ENCODE measurements at places on chromosomes 2 and 18.

- DNase-seq = no peak
These were observed 29.4 kb downstream of the KATNAL2 start for GRCh38 chr18:46946656-46947282.

DNA sequence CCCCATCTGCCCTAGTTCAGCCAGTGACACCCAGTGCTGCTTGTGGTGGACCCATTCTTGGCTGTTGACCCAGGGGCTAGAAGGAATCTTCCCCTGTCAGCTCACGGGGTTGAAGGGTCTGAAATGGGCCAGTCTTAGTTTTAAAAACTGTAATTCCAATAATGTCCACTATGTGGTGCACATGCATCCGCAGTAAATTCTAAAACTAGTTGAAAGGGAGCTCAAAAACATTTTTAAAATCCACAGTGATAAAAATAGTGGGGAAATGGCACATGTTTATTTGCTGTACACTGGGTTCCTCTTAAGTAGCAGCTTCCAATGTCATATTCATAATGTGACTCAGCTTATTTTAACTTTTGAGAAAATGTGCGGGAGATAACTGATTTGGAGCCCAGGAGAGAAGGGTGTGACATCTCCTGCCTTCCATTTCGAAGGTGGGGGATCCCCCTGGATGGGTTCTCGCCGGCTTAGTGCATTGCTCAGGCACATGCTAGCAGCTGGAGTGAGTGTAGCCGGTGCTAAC is 32.8 kb downstream of the GRHL1 start:
- no peak for DNase-seq

- DNase-seq = no peak
These were observed 481.3 kb upstream of the CHAC2 start for GRCh38 chr2:53286345-53286744.

DNA sequence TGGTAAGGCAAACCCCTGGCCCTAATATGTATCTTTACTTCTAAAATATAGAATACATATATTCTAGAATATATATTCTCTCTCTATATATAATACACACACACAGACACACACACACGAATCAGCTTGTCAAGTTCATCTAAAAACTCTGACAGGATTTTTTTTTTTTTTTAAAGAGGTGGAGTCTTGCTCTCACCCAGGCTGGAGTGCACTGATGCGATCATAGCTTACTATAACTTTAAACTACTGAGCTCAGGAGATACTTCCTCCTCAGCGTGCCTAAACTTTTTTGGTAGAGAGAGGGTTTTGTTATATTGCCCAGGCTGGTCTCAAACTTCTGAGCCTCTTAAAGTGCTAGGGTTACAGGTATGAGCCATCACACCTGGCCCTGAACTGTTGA is 45.2 kb downstream of the DOK1 start:
- no peak for DNase-seq

DNA sequence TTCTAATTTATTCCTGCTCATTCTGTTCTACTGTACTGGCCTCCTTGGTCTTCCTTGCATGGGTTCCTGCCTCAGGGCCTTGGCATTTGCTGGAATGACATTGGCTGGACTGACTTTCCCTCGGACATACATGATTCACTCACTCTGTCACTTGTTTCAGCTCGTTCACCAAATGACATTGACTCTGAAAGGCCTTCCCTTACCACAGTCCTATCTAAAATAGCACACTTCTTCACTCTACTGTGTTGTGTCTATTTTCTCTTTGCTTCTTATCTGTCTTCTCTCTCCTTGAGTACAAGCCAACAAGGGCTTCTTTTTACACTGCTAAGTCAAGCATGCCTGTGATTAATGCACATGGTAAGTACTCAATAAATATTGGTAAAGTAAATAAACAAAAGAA is 65.6 kb downstream of the SCG2 start:
- DNase-seq = no peak

DNA sequence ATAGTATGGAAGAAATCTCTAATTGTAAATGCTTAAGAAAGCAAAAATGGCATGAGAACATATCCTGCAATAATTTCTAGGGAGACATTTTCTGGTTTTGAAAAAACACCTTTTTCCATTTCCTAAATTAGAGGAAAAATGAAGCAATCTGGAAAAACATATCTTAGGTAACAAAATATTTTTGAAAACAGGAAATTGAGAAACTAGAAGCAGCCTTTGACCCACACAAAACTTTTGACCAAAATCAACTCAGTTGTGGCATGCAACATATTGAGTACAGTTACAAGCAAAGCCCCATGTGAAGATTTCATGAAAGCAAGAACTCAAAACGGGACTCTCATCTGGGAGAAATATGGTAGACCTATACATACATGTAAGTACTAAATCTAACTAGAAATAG is 28.6 kb upstream of the CHAC2 start:
- no peak for DNase-seq

GRCh38 chr2:75787532-75788132 is 76.9 kb upstream of the GCFC2 start:
- DNase-seq = peak; percentile 29

DNA sequence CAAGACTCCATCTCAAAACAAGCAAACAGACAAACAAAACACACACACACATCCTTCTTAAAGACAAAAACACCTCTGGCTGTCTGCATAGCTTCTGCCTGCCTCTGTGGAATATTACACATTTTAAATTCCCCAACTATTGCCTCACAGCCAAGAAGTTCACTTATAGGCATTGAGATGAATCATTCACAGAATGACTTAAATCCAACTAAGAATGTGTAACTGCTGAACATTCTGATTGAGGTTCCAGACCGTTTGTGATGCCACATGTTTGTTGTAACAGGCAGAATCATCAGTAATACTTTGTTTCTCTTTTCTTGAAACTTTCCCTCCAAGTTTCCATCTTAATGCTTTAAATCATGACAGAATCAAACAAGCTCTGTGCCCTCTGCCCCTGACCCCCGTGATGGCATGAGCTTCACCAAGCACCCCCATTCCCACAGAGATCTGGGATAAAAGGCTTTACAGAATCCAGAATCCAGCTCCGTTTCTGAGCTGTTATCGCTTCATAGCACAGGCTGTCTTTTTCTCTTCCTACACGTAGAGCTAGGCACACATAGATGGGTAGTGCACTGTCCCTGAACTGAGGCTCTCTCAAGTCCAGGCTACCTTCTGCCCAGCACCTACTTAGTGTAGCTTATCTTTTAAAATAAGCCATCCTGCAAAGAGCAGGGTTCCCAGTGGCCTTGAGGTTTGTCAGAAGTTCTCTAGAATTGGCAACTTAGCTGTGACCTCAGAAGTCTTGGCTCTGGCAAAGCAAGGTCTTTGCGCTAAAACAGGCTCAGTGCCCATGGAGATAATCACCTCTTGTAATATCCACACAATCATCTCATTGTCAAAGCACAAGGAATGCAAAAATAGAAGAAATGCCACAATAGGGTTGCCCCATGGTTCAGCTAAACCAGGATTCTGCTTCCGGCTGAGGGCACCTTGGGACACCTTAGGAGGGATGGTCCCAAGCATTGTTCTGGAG is 32.9 kb downstream of the EPAS1 start:
- no peak for DNase-seq

DNA sequence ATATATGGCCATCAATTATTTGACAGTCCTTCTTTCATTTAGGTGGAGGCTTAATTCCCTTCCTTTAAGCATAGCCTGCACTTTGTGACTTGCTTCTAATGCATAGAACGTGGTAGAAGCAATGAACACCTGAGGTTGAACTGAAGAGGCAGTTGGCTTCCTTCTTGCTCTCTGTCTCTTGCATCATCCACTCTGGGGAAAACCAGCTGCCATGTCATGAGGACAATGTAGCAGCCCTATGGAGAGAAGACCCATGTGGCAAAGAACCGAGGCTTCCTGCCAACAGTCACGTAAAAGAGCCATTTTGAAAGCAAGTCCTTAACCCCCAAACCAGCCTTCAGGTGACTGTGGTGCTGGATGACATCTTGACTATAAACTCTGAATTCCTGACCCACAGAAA is 46.8 kb downstream of the ATOH8 start:
- DNase-seq = no peak

- DNase-seq = no peak
These were observed 156.8 kb downstream of the TMEM200C start for GRCh38 chr18:5738526-5738925.

DNA sequence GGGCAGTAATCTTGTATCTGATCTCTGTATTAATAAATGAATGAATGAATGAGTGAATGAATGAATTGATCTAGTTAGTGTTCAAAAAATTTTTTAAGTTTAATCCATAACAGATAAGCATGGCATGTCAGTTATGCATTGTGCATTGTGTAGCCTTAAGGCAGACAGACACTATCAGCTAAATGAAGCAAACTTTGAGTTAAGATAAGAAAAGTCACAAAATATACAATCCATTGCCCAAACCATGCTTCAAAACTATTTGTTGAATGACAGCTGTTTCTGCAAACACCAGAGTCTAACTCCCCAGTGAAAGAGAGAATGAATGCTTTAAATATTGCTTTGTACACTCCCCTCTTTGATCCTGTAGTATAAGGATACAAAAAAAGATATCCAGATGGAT is 314.3 kb upstream of the ETAA1 start:
- no peak for DNase-seq

- DNase-seq = no peak
These were observed 800 bp downstream of the HOXD13 start for GRCh38 chr2:176093145-176093897.

GRCh38 chr2:46717344-46718121 is 198.1 kb downstream of the MCFD2 start:
- no peak for DNase-seq

GRCh38 chr18:61992923-61993322 is 100.1 kb upstream of the RNF152 start:
- DNase-seq = no peak

- DNase-seq = no peak
These were observed 272.7 kb upstream of the DOK6 start for GRCh38 chr18:69127873-69128500.

DNA sequence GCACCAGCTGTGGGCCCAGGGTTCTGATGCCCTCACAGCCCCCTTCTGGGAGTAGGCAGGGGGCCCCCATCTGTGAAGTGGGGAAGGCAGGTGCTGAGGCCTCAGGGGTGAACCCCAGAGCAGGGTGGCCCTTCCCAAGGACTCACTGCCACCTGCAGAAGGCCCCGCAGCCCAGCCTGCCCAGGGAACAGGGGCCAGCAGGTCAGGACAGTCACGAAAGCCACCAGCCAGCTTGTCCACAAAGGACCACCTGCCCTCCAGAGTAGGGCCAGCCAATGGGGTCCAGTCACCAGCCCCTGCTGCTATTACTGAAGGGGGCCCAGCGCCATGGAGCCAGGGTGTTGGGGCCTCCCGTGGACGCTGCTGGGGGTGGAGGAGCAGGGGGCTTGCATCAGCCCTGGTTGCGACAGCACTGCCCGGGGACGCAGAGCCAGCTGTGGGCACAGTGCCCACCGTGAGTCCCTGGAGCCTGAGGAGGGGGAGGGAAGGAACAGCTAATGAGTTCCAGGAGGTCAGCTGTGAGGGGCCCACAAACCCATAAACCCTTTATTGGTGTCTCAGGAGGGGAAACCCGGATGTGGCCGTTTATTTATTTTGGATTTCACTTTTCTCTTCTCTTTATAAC is 11.5 kb upstream of the SNED1 start:
- DNase-seq = no peak

DNA sequence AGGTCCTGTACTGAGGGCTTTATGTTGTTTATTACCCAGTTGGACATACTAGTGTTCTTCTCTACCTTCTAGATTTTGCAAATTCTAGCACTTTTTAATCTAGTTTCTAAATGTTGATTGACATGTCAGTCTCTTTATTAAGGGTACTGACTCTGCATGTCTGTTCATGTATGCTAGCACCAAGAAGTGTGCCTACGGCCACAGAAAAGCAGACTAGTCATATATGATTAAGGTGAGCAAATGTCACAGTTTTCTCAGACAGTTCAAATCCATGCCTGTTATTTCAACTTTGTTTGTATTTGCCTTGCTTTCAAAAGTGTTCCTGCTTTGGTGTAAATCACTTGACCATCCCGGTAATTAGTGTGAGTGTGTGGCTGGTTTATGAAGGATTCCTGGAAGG is 145.0 kb upstream of the DSEL start:
- DNase-seq = no peak

GRCh38 chr2:159133797-159134196 is 152.7 kb downstream of the WDSUB1 start:
- DNase-seq = no peak

GRCh38 chr2:105725388-105725787 is 19.3 kb upstream of the NCK2 start:
- no peak for DNase-seq

GRCh38 chr18:48504819-48505218 is 34.0 kb upstream of the CTIF start:
- DNase-seq = no peak

- no peak for DNase-seq
These were observed 92.9 kb downstream of the FMNL2 start for GRCh38 chr2:152427902-152428301.

- no peak for DNase-seq
These were observed 185.9 kb upstream of the SPHKAP start for GRCh38 chr2:228367356-228367755.

- DNase-seq = no peak
These were observed 51.8 kb downstream of the WDR7 start for GRCh38 chr18:56702946-56703345.

DNA sequence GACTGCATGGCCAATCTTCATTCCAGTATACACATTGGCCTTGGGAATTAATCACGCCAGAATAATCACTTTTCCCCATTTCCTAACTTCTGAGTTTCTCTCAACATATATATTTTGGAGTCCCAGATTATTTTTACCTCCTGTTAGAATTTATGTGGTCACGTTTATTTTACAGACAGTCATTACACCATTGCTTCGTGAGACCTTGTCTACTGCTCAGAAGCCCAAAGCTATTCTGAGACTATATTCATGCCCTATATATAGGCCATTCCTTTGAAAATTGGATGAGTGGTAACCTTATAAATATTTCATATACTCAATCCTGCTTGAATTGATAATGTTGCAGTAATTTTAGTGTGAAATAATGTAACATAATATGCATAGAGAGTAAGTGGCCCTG is 610.0 kb upstream of the CDH2 start:
- no peak for DNase-seq

- no peak for DNase-seq
These were observed 174.6 kb upstream of the ALPP start for GRCh38 chr2:232203936-232204335.

GRCh38 chr2:191298306-191298705 is 53.1 kb downstream of the MYO1B start:
- no peak for DNase-seq

- DNase-seq = no peak
These were observed 62.7 kb upstream of the EML6 start for GRCh38 chr2:54660752-54661151.

All from NCI-H1092 (cell line).